ENCODE measurements at places on chromosomes 3 and 15.

DNA sequence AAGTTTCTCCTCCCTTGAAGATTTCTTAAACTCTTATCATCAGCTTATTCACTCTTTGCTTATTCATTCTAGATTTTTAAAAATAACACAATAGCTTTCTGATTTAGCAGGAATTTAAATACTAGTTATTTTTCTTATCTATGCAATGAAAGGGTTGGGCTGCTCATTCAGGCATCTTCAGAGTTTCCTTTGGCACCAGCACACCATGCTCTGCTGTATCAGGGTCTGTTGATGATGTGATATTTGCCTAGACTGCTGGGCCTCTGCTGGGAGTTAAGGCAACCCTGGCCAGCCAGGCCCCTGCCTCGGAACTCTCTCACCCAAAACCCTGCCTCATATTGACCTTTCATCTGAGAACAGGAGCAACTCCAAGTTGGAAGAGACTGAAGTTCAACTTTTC, 35.0 kb downstream of the DRD3 start:
- DNase-seq: no peak

- no peak for DNase-seq
Observed at GRCh38 chr15:55991802-55992768, 1.3 kb downstream of the NEDD4 start.

DNA sequence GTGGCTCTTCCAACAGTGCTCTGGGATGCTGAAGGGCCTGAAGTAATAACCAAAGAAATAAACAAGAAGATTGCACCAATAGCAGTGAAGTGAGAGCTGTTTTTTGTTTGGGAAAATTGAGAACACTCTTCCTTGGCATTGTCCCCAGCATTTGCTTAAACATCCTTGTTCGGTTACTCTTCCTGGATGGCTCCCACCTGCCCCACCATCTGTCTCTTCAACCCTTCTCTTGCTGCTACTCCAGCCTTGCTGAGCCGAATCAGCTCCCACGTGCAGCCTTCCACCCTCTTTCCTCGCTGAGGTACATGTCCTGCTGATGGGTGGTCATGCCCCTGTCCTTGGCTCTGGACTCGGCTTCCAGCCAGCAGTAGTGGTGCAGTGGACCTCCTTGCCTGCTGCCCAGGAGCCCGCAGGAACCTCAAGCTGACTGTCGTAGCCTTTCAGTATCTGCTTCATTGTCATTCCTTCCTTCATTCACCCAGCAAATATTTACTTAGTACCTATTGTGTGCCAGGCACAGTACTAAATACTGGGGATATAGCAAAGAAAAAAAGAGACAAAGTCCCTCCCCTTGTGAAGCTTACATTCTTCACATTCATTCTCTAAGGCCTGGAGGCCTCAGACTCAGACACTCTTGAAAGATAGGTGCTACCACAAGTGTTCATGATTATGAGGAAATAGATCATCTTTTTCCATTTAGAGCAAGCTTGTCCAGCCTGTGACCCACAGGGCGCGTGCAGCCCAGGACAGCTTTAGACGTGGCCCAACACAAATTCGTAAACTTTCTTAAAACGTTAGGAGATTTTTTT, 17.1 kb upstream of the VILL start:
- no peak for DNase-seq

DNA sequence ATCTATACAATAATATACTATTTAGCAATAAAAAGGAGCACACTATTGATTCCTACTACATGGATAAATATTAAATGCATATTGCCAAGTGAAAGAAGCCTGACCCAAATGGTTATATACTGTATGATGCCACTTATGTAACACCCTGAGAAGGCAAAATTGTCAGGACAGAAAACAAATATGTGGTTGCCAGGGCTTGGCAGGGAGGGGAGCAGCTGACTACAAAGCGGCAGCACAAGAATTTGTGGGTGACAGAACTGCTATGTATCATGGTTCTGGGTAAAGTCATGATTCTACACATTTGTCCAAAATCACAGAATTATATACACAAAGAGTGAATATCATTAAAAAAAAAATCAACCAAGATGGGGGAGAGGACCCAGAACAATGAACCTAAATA, 22.5 kb downstream of the TBC1D2B start:
- no peak for DNase-seq

DNA sequence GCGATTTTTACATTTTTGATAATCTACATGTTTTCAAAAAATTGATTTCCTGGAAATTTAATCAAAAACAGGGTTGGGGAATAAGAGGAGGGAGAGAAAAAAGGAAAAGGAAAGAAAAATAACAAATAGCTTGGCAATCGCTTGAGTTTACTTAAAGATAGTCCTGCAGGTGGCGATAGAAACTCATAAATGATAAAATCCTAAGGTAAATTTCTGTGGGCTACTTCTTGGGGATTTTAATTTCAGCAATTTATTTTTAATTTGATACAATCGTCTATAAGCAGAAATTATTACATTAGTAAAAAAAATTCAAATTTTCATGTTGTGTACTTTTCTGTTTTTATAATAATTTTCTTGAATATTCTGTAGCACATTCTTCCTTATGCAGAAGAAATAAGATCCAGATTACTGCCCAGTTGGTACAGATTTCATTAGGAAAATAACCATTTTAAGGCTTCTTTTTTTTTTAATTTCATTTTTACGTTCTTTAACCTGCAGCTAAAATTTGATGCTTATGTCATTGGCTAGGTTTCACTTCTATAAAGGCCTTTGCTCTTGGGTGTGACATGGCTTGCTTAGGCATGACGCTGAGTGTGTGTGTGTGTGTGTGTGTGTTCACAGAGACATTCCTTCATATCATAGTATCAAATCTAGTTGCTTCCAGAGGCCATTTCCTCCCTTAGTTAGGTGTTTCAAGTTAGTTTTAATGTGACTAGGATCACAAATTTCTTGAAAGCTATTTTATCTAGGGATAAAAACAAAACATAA, 181.8 kb downstream of the MCTP2 start:
- DNase-seq: peak; percentile 14

GRCh38 chr3:192747746-192748145, 20.4 kb upstream of the FGF12 start:
- DNase-seq: no peak

DNA sequence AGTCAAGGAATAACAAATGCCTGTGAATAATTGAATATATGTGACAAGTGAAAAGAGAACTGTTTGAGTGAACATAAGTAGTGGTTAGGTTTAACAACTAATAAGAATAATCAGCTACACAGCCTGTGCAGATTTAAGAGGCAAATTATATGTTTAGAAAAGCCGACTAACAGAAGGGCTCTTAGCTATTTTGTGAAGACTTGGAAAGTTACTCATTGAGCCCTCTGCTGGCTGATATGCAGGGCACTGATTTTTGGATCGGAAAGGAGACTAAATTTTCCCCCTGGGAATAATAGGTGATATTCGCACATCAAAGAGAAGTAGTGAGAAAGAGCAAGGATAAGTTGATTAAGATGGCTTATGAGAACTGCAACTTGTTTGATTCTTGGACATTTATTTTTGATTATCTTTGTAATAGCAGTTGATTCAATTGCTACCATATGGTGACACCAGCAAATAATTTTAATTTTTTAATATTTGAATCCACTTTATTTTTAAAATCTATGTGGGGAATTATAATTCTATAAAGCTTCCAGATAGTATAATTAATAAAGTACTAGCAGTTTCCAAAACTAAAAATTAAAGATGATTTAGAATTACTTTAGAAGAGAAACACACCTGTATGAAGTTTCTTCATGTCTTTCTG, 156.2 kb downstream of the NLGN1 start:
- no peak for DNase-seq

GRCh38 chr3:42735615-42736014, 33.0 kb upstream of the HHATL start:
- DNase-seq: no peak

GRCh38 chr3:182487611-182488010, 305.7 kb upstream of the ATP11B start:
- no peak for DNase-seq

GRCh38 chr3:188950832-188951489, 220.8 kb upstream of the TPRG1 start:
- DNase-seq: no peak

- DNase-seq: no peak
Observed at GRCh38 chr15:100468285-100468684, 60.5 kb downstream of the CERS3 start.

DNA sequence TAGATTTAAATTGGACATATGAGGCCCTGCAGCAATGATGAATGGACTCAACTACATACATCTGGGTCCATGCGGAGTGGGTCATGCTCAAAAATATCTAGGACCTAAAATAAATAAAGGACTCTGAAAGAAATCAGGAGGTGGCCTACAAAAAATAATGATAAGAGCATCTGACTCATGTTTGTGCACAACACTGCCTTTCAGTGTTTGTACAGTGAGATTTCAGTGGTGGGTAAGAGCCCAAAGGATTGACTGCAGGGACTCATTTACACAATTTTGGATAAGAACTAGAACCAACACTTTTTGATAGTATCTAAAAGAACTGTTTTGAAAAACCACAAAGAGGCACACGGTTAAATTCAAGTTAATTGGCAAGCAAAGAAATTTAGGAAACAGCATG, 285.5 kb downstream of the SLC9A9 start:
- DNase-seq: no peak

DNA sequence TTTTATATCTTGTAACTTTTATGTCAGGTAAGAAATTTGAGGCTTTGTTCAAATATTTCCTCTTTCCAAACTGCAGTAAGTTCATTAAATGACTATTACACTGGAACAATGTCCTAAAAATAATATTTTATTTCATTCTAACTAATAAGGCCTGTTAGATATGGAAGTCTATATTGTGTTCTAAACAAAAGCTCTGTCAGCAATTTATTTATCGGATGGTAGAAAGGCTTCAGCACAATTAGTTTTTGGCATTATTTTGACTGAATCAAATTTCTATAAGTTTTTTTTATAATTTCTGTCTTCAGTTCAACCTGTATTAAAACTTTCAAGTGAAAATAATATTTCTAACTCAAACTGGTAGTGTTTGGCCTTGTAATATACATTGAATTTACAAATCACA, 992.1 kb downstream of the EPHA3 start:
- no peak for DNase-seq

GRCh38 chr3:178385280-178385952, 150.8 kb upstream of the KCNMB2 start:
- peak; percentile 41 for DNase-seq

GRCh38 chr3:43183456-43183855, 77.6 kb upstream of the POMGNT2 start:
- no peak for DNase-seq

DNA sequence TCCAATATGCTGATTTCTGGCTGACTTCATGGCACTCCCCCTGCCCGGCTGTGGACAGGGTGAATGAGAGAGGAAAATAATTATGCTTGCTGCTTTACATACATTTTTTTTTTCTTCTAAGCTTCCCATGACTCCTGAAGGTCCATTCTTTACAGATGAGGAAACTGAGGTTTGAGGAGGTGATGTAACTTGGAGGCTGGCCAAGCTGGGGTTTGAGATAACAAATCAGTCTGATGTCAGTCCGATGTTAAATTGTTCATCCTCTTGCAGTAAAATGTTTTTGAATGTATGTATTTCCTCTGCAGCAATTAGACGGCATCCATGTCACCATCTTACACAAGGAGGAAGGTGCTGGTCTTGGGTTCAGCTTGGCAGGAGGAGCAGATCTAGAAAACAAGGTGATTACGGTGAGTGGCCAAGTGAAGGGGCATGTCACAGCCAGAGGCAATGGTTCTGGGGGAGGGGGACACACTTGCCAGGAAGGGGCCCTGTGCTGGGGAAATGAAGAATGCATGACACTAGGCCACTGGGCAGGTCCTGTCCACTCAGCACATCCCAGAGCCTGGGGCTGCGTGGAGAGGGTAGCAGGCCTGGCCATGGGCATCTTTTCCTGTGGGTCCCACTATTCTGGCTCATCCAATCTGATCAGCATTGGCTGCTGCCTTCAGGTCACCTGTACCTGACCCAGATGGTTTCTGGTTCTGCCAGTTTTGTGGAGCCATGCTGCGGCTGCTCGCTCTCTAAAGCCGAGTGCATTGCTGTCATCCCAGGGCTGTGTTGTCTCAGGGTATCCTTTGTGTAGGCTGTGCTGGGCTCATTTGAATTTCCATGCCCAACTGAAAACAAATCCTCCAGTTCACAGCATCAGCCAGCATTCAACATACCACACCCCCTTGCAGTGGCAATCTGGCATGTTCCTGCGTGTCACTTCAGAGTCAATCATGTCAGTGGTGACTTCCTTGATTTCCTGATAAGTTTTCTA, 20.4 kb downstream of the STARD5 start:
- DNase-seq: no peak

DNA sequence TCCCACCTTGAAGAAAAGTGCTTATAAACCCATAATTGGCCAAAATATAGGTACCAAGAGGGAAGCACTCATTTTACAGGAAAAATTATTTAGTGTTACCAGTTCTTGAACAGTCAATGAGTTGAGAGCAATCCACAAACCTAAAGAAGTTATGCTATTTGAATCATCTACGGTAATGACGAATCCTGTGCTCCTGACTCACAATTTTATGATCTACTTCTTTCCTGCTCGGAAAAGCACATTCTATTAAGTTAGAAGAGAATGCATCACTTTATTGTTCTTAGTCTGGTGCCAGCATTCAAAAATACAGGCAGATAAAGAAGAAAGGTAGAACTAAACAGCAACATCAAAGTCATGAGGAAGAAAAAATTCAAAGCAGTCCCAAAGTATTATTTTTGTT, 33.2 kb downstream of the CHRM5 start:
- no peak for DNase-seq

DNA sequence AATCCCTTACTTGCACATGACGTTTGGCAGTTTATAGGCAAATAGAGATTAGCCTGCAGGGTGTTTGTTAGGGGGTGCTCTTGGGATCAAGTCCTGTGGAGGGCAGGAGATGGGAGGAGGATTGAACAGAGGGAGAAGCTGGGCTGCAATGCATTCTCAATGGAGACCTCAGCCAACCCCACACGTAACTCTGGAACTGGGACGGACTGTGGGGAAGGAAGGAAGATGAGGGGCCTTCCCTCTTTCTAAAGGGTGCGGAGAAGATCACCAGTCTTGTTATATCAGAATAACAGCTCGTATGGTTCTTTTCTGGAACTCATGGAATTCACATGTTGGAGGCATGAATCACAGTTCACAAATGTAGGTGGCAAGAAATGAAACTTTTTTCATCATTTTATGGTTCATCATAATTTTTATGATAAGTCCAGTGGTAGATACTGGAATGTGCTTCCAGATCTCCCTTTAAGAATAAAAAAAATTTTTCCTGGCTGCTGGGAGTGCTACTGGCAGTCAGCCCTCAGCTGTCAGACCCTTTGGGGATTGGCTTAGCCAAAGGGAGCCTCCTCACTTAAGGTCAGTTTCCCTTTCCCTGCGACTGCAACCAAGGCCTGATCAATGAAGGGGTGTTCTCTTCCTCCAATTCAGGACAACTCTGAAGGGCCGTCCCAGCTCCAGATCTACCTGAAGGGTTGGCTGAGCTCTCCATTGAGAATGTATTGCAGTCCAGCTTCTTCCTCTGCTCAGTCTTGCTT, 20.5 kb upstream of the LYZL4 start:
- no peak for DNase-seq
